ENCODE measurements at places on chromosomes 16 and 17.
A peak's percentile ranks its signal among the peaks of the same experiment; 100 is the strongest.

- no peak for DNase-seq
Observed at GRCh38 chr16:50308237-50308965, 42.0 kb downstream of the ADCY7 start.

GRCh38 chr17:77281122-77281903 is 140.5 kb downstream of the SEC14L1 start:
- DNase-seq: peak; percentile 62

GRCh38 chr17:67168496-67168895 is 76.5 kb downstream of the HELZ start:
- DNase-seq: no peak

DNA sequence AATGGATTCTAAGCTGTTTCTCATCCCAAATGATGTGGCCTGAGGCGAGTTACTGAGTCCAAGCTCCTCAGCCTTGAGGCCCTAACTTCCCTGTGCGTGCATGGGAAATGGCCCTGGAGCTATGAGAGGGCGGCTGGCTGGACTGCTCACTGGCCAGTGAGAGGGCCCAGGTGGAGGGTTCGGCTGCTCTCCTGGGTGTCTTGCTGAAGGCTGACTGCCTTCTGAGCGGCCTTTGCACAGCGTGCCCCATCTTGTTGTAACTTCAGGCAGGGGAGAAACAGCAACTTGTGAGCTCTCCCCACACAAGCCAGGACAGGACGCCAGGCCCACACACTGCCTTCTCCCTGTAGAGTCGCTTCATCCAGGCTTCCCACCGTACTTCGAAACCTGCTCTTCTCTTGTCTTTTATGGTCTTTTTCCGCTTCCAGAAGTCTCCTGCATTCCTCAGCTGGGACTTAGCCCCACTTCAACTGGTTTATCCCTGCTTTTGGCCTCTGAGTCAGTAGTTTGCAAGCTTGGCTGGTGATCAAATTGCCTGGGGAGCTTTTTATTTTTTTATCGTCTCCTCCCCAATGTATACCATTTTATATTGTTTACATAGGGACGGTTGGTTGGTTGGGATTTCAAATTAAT is 13.3 kb downstream of the CDH3 start:
- DNase-seq: no peak

GRCh38 chr16:88329726-88330700 is 52.7 kb upstream of the ZNF469 start:
- DNase-seq: no peak

DNA sequence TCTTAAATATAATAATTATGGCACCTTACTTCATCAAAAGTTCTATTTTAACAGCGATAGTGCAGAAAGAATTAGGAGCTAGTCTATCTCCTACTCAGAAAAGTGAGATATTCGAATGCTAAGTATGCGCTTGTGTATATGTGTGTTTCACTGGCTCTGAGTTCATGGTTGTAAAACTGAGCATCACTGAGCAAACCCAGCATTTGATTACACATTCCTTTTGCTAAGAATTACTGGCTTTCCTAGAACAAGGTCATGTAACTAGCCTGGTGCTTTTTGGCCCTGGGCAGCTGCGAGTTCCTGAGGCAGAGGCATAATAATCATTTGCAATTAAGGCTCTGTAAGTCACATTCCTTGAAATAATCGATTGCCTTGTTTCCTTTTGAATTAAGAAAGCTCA is 157.2 kb downstream of the SNX29 start:
- no peak for DNase-seq

DNA sequence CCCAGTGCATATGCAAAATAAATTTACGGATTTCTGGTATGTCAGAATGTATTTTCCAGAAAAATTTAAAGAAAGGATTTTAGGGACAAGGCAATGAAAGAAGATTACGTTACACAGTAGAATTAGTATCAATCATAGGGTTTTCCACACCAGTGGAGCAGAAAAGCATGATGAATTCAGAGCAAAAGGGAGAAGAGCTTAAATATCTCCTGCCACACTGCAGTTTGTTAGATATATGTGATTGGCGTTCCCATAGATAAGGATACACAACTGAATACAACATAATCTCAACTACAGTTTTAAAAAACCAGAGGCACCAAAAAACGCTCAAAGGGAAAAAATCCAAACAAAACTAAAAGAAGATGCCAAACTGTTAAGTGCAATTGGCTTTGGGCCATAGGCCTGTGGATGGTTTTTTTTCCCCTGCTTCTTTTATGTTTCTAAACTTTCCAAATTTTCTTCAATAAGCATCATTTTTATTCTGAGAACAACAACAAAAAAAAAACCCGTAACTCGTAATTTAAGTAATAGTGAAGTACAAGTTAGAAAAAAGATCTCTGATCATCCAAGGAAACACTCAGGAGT is 22.3 kb downstream of the MARF1 start:
- no peak for DNase-seq

GRCh38 chr17:45338996-45339535 is 22.2 kb upstream of the MAP3K14 start:
- no peak for DNase-seq

DNA sequence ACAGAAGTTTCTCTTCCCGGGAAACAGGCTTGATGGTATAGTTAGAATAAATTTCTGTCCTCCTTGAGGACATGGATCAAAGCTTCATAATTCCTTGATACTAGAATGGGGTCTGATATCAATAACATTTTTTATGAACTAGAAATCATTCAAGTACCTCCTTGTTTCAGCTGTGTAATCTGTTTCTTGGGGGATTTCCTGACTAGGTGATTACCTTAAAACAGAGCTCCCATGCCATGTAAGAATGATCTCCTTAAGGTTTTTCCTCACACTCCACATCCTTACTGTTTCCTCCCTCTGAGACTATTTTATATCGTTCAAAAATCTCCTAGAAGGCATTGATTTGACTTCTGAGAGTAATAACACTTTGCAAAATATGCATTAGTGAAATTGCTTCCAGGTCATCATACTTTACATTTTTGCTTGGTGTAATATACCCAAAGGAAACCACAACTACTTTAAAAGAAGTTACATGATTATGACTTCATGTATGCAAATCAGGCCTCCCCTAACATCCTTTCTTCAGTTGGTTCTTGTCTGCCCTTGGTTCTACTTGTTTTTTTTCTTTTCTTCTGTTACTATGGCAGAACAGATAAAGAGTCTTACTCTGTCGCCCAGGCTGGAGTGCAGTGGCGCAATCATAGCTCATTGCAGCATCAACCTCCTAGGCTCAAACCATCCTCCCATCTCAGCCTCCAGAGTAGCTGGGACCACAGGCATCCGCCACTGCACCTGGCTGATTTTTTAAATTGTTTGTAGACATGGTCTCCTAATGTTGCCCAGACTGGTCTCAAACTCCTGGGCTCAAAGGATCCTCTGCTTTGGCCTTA is 388.8 kb downstream of the ZFHX3 start:
- DNase-seq: no peak

DNA sequence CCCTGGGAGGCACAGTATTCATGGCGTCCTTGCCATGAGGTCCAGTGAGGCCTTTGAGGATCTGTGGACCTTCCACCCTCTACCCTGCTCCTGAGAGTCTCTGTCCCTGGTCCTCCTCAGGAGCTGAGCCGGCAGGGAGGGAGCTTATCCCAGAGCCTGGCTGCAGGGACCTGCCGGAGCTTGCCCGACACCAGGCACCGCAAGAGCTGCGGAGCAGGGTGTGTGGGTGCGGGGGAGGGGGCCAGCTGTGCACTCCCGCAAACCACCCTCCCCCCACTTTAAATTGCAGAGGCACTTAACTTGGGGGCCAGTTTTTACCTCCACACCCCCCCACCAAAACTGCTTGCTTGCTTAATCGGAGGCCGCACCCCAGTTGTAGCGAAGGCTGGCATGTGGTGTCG is 609 bp upstream of the ZNF750 start:
- no peak for DNase-seq

DNA sequence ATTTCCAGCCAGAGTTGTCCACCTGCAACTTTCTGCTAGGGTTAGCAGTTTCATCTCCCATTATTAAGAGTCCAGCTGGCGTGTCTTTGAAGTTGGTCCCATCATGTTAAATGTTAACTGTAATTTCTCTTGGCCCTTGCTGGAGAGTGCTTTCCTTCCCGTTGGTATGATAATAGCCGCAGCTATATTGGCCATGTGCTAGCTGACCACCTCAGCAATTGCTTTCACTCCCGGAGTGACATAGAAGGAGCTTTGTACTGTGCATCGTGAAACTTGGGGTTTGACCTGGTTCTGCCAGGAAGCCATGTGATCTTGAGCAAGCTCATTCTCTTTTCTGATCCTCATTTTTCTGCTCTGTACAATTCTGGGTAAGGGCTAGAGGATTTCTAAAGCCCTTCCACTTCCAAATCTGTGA is 81.0 kb upstream of the TBX2 start:
- DNase-seq: no peak

DNA sequence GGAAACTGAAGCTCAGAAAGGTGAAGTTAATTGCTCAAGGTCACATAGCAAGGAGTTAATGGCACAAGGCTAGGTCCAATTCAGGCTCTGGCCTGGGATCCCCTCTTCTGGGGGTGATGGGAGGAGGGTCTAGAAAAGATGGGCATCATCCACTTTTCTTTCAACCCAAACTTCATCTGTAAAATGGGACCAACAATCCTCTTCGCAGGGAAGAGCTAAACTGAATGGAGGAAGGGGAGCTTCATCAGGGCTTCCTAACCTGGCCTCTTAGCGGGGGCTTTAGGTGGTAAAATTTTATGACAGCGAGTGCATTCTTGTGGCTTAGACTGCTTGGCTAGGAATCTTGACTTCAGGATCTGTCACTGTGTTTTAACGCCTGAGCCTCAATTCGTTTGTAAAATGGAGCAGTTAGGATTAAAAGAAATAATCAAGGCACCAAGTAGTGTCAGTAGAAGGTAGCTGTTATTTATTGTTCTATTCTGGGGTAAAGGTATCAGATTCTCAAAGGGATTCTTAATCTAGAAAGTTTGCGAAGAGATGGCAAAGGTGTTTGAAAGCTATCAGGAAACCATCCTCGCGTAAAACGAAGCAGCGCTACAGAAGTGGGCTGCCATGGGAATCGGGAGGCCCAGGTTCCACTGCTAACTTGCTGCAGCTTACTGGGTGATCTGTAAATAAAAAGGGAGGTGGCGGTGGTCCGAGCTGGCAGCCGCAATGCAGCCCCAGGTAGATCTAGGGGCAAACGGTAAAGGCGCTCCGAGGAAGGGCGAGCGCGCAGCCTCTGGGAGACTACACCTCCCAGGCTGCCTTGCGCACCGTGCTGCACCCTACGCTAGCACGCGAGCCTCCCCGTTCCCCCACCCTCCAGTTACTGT is 1.5 kb upstream of the SRCAP start:
- no peak for DNase-seq

GRCh38 chr17:80722661-80723060 is 178.0 kb downstream of the RPTOR start:
- DNase-seq: no peak

GRCh38 chr17:35432176-35433074 is at the start of gene SLFN12:
SLFN12 (minus strand) TSS chr17:35432500; CDS start chr17:35423028, 9,472 bp downstream.
- no peak for DNase-seq

DNA sequence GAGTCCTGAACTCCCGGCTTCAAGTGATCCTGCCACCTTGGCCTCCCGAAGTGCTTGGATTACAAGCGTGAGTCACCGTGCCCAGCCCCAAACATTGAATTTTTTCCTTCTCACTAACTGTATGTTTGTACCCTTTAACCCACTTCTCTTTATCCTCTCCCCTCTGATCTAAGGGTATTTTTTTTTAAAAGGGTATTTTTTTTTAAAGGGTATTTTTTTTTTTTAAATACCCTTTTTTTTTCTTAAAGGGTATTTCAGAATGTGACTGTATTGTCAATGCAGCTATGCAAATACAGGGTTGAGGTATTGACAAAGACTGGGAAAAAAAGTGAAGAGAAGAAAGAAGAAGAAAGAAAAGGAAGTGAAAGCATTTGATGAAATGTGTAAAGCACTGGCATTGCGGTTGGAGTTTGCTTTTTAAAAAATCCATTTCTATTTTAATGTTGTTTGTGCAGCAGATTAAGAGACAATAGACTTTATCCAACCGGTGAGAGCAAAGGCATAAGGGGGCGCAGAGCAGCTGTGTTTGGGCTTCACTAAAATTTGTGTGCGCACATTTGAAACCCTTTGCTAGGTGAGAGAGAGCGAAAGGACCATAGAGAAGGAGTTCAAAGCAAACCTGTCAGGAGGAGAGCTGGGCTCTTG is 42.4 kb downstream of the SYT17 start:
- DNase-seq: peak; percentile 66

DNA sequence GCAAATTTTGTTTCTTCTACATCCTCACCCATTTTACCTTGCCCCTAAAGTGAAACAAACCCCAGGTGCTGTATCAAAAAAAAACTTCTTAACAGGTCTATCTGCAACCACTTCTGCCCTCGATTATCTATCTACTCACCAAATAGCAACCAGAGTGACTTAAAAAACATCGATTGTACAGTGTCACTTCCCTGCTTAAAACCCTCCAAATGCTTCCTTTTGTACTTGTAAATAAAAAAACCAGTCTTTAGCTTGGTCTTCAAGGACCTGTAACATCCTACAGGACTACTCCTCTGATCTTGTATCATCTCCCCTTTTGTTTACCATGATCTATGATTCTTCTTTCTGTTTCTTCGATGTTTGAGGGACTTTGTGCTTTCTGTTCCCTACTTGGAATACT is 82.7 kb upstream of the CORO6 start:
- no peak for DNase-seq

GRCh38 chr17:63681530-63681929 is 18.4 kb downstream of the LIMD2 start:
- no peak for DNase-seq

DNA sequence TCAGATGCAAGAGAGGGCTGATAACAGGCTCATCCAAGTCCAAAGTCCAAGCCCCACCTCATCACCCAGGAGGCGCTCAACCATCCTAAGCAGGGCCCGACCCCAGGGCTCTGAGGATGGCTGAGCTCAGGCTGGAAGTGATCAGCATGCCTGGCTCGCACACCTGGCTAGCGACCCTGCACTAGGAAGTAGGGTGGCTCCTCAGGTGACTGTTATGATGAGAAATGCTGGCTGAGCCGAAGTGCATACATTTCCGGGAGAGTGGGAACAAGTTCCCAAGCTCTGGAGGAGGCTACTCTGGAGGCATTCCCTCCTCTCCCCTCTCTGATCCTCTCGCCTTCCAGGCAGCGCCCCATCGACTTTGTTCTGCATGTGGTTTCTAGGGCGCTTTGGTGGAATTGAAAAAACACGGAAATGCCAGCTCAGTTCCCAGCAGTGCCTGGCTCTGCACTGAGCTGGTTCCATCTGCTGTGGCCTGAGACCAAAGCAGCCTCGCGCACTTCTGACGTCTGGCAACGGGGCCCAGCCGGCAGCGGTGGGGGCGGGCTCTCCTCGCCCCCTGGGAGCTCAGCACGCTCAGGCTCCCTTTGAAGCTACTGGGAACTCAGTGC is 130.3 kb downstream of the IRF8 start:
- DNase-seq: no peak

Measured in NCI-H1930 (cell line).